Cardiac septum (tissue), 1 donor: ENCODE measurements at places on chromosomes 5 and 9.

GRCh38 chr9:112348257-112349007 is 15.0 kb upstream of the PTBP3 start:
- peak; percentile 91 for DNase-seq

GRCh38 chr9:27203783-27204182 is 93.2 kb downstream of the EQTN start:
- no peak for DNase-seq

- no peak for DNase-seq
Observed at GRCh38 chr9:24045150-24045549, 219.1 kb upstream of the ELAVL2 start.

DNA sequence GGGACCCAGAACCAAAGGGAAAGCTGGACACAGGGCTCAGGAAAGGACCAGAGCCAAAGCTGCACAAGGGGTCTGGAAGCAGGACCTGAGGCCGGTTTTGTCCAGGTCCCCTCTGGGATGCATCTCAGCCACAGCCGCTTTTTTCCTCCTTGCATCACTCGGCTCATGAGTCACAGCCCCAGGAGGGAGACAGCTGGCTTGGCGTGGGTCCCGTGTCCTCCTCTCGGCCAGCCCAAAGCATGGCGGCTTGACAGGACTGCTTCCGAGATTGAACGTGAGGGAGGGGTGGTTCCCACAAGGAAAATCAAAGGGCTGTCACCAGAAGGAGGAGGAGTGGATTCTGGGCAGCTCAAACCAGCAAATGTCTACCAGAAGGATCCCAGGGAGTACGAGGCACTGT is 56.7 kb upstream of the CPLX2 start:
- DNase-seq = no peak

- no peak for DNase-seq
Observed at GRCh38 chr9:86471171-86471815, 117.1 kb upstream of the TUT7 start.
